ENCODE measurements at places on chromosomes 1 and 21. TPM values are rescaled to one million over a fixed set of nuclear protein-coding genes. Genes with fewer than 3 reads are reported as not detected.

GRCh38 chr1:37073854-37074379, 39.6 kb upstream of the GRIK3 start:
- DNase-seq = no peak

DNA sequence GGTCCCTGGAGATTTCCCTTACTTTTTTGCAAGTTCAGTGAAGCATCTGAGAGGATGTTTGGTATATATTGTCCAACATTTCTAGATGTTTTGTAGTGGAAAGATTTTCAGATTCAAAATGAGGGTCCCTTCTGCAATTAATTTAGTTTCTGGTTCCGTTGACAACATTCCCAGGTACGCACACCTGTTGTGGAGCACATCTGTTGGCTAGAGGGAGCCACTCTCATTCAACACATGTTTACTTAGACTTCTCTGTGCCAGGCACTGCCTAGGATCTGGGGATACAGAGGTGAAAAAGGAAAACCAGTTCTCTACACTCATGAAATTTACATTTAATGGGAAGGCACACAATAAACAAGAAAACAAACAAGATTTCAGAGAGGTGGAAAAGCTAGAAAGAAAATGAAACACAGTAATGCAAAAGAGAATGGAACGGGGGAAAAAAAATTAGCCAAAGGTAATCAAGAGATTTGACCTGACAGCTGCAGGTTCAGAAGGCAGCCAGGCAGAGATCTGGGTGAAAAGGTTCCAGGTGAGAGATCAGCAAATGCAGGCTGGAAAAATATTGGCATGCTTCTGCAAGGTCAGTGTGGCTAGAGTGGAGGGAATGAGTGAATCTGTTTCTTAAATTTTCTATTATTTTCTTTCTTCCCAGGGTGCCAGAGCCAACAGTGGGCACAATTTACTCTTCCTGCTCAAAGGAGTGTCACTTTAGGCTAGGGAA, 48.4 kb upstream of the KAZN start:
- no peak for DNase-seq

- DNase-seq = no peak
These were observed 168.8 kb upstream of the PLXNA2 start for GRCh38 chr1:208413006-208413405.

- no peak for DNase-seq
These were observed 3901.2 kb downstream of the SRGAP2C start for GRCh38 chr1:125085720-125086591.

GRCh38 chr1:94250341-94250740, 13.0 kb upstream of the ARHGAP29 start:
- DNase-seq = no peak

GRCh38 chr21:35333831-35334618, 284.9 kb upstream of the RUNX1 start:
- no peak for DNase-seq

DNA sequence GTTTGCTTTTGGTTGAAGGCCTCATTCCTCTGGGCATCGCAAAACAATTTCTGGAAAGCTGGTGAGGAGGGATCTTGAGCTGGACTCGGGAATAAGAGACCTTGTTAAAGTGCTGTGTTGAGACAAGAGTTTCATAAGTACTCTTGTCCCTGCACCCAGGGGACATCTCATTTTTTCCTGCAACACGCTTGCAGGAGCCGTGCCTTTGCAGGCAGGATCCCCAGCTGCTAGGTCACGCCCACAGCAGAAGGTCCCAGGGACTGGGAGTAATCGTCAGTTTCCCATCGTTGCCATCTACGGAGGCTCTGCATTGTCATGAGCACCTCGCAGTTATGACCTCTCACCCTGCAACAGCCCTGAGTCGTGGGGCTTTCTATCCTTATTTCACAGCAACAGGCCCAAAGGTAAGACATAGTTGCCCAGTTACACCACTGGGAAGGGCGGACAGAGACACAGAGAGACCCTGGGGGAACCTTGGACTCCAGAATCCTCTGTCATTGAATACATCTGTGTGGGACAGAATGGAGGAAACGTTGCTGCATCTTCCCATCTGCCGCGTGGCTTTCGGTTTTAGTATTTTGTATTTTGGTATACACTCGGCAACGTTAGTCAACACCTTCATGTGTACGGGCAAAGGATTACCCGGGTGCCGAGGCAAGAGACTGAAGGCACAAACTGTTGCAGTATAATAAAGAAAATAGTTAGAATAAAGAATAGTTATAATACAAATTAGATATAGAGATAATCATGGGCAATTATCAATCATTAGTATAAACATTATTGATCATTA, 60.4 kb upstream of the DMRTB1 start:
- no peak for DNase-seq

- no peak for DNase-seq
These were observed 16.3 kb downstream of the TLR5 start for GRCh38 chr1:223126741-223127140.

- DNase-seq = no peak
These were observed 8.4 kb upstream of the NBPF11 start for GRCh38 chr1:148160343-148161052.

SNAPIN gene
- total RNA-seq = 60.8 TPM

FCN3 gene
- not detected for total RNA-seq

CD101 gene
- total RNA-seq = 0.17 TPM

PTGS2 gene
- total RNA-seq = 17.2 TPM

RSPO1 gene
- not detected for total RNA-seq

RHCE gene
- total RNA-seq = 0.93 TPM

ZNF281 gene
- total RNA-seq = 23.5 TPM

CDC20 gene
- total RNA-seq = 22.1 TPM

IGSF21 gene
- total RNA-seq = not detected

MCOLN2 gene
- 0.05 TPM for total RNA-seq

RGS7 gene
- under 0.01 TPM for total RNA-seq

MAP1LC3C gene
- not detected for total RNA-seq

CYP4A11 gene
- not detected for total RNA-seq

DDI2 gene
- total RNA-seq = 18.9 TPM

PHGDH gene
- 6.8 TPM for total RNA-seq
